CD8-positive, alpha-beta memory T cell (primary cell): ENCODE measurements at places on chromosomes 7 and 10. TPM values are rescaled to one million over a fixed set of nuclear protein-coding genes. Genes with fewer than 3 reads are reported as not detected.

DNA sequence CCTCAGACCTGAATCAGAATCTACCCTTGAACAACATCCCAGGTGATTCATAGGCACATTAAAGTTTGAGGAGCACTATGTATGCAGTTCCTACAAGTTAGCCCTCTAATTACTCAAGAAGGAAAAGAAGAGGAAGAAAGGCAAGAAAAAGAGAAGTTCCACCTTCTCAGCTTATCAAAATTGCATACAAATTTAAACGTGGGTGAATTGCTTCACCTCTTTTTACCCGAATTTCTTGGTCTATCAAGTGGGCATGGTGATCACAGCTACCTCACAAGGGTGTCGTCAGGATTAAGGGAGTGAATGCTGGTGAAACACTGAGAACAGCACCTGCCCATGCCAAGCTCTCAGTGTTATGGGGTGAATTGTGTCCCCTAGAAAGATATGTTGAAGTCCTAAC, 43.8 kb upstream of the PAPSS2 start:
- no peak for DNase-seq

The ZNHIT1 gene
- 50.6 TPM for total RNA-seq

DNA sequence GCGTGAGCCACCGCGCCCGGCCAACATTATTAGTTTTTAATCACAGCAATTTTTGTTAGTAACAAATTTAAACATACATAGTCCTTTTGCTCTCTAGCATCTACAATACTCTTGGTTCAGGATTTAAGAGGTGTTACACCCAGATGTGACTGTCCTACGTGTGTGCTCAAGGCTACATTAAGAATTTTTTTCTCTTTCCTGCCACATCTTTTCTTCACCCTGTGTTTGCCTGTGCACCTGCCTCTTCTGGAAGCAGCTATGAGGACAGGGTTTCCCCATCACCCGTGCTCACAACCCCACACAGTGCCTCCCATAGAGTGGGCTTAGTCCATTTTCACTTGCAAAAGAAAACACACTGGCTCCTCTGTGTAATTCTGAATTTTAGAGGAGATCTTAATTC, 186.7 kb upstream of the KLF6 start:
- DNase-seq = no peak

The KLLN gene
- 1.1 TPM for total RNA-seq

GRCh38 chr10:122140941-122141623, 130.0 kb upstream of the BTBD16 start:
- DNase-seq = no peak

The ANXA8L1 gene
- total RNA-seq = not detected

The TRIM74 gene
- total RNA-seq = 0.63 TPM

GRCh38 chr7:38694326-38694725, 63.2 kb upstream of the AMPH start:
- no peak for DNase-seq

DNA sequence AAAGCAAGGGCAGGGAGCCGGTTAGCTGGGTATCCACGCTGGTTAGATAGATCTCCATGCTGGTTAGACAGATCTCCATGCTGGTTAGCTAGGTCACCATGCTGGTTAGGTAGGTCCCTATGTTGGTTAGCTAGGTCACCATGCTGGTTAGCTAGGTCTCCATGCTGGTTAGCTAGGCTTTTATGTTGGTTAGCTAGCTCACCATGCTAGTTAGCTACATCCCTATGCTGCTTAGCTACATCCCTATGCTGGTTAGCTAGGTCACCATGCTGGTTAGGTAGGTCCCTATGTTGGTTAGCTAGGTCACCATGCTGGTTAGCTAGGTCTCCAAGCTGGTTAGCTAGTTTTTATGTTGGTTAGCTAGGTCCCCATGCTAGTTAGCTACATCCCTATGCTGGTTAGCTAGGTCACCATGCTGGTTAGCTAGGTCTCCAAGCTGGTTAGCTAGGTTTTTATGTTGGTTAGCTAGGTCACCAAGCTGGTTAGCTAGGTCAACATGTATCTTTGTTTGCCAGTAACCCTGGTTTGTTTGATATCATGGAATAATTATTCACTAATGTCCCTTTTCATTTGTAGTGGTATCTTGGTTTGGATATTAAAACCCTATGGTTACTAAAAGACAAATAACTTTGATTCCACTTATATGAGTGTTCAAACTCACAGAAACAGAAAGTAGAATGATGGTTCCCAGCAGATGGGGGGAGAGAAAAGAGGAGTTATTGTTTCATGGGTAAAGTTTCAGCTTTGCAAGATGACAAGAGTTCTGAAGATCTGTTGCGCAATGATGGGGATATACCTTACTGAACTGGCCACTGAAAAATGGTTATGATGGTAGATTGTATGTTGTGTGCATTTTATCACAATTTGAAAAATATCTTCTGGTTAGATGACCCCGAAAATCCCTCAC, 136.2 kb downstream of the PRPF18 start:
- DNase-seq = no peak

The AMZ1 gene
- total RNA-seq = not detected

DNA sequence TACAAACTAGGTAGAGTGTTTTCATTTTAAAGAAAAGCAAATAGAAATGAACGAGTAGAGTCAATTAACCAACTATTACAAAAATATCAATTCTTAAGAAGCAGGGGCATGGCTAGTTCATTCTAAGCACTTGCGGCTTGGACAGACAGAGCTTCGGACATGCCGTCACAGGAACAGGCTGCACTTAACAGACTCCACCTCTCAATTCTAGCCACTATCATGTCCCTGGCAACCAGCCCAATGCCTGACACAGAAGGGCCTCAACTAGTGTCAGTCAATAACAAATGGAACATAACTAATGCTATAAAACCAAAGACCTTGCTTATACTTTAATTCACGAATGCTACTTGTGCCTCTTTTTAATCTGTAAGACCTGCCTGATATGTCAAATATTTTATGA, 74.4 kb downstream of the TPK1 start:
- DNase-seq = no peak

- DNase-seq = no peak
Measured at GRCh38 chr10:125455431-125455830, 227.5 kb downstream of the TEX36 start.

The C7orf33 gene
- total RNA-seq = not detected

DNA sequence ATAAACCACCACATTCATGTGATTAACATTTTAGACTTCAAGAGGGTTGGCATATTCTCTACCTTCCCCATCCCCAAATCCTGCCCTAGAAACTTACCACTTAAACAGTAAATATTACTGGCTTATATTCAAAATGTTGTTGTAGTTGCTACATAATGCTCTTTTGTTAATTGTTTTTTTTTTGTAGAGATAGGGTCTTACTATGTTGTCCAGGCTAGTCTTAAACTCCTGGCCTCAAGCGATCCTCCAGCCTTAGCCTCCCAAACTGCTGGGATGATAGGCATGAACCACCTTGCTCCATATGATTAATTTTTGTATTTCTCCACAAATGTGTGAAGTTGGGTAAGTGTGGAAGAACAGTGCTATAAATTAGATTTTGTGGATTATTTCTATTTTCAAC, 6.5 kb downstream of the PDK4 start:
- DNase-seq = no peak

The SUFU gene
- total RNA-seq = 7.5 TPM
